GM06990 (cell line): ENCODE measurements at places on chromosomes 16 and 17.

GRCh38 chr17:38919316-38920078, 5.9 kb upstream of the LASP1NB start:
- DNase-seq, result no peak

DNA sequence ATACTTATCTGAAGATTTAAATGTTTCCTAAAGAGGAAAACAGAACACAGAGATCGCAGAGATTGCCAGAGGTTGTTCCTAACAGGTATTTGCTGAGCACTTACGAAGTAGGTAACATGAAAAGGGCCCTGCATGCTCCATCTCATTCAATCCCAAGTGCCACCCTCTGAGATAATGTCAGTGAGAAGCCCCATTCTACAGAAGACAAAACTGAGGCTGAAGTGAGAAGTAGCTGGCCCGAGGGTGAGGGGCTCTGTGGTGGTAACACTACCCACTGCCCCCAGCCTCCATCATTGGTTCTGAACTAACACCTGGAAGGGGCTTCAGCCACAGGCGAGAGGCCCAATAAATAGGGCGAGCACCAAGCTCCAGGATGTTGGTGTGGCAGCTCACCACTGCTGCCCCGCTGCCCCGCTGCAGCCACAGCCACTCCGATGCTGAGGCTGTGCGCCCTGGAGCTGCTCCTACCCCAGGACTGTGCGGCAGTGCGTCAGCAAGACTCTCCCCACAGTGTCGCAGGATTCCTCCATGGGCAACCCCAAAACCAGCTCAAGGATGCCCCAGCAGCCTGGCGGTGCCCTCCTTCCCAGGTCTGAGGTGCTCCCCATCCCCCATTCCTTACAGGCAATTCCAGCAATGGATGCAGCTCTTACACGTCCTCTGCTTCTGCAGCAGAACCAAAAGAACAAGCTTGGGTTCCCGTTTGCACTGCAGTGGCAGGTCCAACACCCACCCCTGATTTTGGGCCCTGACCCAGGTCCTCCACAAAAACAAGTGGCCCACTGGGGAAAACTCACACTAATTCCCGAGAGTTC, 10.3 kb downstream of the FLCN start:
- no peak for DNase-seq

- no peak for DNase-seq
Observed at GRCh38 chr17:82782657-82783207, 30.9 kb downstream of the TBCD start.

DNA sequence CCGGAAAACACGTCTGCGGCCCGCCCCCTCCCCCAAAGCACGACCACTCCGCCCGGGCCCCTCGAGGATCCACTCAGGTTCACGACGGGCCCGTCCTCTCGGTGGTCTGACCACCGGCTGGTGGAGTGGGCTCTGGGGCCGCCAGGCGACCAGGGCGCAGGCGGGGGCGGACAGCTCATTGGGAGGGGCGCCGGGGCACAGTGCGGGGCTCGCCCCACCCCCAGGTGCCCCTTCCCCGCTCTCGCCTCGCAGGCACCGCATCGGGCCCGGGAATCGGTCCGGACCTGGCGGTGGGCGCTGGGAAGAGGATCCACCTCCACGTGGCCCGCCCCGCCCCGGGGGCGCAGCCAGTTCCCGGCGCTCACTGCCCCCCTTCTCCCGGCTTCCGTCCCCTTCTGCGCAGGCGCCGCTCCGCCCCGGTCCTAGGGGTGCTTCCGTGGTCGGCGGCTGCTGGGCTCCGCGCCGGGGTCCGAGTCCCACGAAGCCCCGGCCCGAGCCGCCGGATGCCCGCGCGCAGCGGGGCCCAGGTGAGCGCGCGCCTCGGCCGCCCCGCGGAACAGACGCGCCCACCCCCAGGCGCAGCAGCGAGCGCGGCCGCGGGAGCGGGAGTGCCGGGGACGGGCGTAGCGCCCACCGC, at the start of gene MPG:
Gene MPG (plus strand): TSS at position 419 of the 637 bp plus-strand sequence. CDS start 85 bp downstream, at position 504.
- peak; percentile 87 for DNase-seq

DNA sequence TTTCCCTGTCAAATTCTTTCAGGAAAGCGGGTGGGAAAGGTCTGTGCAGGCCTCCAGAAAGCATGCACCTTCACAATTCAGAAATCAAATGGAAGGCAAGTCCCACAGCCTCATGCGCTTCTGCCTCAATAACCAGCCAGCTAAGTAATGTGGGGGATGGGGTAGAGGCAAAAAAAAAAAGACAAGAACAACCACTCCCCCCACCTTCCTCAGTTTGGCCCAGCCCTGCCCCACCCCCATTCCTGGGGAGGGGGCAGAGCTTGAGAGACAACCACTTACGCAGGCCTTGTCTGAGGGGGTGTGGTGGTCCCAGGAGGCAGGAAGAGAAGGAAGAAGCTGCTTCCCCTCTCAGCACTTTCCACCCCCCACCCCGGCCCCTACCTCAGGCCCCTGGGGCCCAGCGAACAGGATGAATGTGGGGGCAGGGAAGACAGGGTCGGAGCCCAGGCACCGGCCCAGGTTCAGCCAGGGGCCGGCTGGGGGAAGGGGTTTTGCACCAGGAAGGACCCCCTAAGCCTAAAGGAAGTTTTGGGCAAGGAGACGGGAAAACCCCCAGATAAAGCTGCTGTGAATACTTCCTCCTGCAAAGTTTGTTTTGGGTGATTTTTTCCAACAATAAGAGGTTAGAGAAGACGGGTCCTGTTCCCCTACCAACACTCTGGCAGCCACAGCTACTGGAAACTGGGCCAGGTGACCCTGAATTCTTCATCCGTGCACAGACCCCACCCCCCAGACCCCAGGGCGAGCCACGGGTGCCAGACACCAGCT, 1.2 kb downstream of the JUP start:
- no peak for DNase-seq

GRCh38 chr16:24073321-24073720, 182.8 kb upstream of the CACNG3 start:
- no peak for DNase-seq

DNA sequence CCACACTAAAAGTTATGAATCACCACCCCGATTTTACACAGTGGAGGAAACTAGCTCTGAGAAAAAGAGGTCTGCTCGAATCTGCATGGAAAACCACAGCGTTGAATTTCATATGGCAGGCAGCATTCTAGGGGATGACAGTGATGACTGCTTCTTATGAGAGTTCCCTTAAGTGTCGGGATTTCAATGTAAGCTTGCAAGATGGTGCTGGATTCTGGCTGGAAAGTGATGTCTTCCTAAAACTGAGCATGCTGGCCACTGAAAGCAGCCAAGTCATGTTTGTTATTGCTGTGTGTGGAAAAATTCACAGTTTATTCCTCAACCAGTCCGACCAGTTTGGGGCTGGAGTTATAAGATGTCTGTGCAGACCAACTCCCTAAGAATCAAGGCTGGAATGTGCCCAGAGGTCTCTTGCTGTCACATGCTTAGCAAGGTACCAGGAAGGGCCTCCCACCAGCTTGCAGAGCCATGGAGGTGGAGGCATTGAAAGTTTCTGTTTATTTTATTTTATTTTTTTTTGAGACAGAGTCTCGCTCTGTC, 37.2 kb upstream of the GAN start:
- no peak for DNase-seq

- DNase-seq, result no peak
Observed at GRCh38 chr17:8986295-8986694, 20.8 kb upstream of the PIK3R5 start.

GRCh38 chr16:78884204-78884603, 716.3 kb downstream of the MAF start:
- DNase-seq, result no peak

DNA sequence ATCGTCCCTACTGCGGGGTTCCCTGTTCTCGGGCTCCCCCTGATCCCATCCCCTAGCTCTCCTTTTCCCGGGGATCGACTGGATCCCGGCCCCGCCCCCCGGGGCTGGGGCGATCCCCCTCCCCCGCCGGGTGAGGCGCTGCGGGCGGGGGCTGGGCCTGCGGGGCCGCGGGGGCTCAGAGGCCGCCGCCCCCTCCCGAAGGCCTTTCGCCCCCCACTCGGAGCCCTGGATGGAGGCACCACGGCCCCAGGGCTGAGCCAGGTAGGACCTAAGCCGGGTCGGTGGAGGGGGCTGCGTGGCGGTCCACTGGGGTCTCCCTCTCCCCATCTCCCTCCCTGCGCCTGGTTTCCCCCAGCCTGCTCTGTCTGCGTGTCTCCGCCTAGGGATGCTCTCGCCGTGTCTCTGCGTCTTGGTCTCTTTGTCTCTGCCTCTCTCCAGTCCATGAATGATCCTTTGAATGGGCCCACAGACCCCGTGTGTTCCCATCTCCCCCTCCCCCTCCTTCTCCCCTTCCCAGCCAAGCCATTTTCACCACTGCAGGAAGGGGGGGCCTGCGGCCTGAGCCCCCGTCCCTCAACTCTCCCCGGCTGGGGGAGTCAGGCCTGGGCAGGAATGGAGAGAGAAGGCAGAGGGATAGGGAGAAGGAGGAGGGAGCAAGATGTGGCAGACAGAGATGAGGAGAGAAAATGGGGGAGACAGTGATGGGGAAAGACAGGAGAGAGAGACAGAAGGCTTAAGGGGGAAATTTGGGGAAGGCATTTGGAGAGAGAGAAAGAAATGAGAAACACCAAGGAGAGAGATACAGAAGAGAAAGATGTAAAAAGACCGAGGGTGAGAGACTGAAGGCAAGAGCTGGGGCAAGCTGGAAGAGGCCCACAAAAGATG, 1.7 kb upstream of the TMEM256 start:
- no peak for DNase-seq

- no peak for DNase-seq
Observed at GRCh38 chr17:10233161-10233560, 34.8 kb upstream of the GAS7 start.

GRCh38 chr16:82160226-82160625, 9.8 kb downstream of the MPHOSPH6 start:
- DNase-seq, result no peak

GRCh38 chr16:73025151-73025855, 22.6 kb downstream of the ZFHX3 start:
- DNase-seq, result no peak

DNA sequence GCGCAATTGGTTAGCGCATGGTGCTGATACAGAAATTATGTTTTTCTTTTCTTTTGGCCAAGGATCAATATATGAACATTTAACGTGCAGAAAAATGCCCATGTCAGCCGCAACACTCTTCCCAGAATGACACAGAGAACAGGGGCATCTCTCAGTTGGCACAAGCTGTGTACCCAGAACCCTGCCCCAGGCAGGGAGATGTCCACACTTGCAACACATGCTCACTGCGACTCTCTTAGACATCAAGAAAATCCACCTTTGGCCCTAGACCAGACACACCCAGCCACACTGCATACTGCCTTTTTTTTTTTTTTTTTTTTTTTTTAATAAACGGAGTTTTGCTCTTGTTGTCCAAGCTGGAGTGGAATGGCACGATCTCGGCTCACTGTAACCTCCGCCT, 17.0 kb downstream of the PITPNA start:
- no peak for DNase-seq

- no peak for DNase-seq
Observed at GRCh38 chr16:72066747-72067146, 3.7 kb downstream of the HPR start.

GRCh38 chr16:22386976-22387375, 12.6 kb upstream of the CDR2 start:
- no peak for DNase-seq

DNA sequence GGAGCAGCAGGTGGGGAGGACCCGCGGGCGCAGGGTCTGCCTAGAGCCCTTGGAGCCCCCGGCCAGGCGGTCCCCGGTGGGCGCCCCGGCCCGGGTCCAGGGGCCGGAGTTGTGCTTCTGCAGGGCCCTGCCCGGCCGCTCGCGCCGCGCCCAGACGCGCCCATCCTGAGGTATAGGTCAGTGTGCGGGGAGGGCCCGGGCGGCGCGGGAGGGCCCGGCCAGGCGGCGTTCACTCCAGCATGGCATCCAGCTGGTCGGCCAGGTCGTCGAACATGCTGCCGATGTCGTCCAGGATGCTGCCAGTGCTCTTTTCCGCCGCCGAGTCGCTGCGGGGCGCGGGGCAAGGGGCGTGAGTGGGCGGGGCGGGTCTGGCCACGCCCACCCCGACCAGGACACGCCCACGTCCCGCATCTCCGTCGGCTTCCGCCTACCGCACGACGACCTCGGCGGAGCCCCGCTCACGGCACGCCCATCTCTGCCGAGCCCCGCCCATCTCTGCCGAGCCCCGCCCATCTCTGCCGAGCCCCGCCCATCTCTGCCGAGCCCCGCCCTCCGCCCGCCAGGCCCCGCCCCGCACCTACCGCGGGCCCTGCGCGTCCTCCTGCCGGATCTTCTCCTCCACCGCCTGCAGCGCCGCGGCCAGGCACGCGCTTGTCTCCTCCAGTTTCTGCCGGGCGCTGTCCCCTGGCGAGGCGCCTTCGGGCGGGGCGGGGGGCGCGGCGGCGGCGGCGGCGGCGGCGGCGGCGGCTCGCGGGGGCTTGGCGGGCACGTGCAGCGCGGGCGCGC, 17.9 kb downstream of the CASKIN1 start:
- no peak for DNase-seq

DNA sequence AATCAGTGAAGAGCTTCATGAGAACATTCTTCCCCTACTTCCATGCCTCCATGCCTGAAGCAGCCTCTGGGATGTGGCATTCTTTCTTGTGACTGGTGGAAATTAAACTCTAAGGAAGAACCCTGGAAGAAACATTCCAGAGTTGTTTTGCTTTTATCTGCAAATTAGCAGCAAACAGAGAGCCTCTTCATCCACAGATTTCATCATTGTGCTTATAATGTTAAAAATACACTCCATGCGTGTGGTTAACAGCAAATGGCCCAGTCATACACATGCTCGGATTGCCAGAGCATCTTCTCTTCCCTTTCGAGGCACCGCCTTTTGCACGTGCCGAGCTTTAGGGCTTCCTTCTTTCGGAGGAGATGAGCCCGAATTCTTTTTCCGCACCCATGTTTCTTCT, 411.3 kb downstream of the SNX29 start:
- no peak for DNase-seq

GRCh38 chr17:72569148-72569946, 448.5 kb downstream of the SOX9 start:
- DNase-seq, result no peak

DNA sequence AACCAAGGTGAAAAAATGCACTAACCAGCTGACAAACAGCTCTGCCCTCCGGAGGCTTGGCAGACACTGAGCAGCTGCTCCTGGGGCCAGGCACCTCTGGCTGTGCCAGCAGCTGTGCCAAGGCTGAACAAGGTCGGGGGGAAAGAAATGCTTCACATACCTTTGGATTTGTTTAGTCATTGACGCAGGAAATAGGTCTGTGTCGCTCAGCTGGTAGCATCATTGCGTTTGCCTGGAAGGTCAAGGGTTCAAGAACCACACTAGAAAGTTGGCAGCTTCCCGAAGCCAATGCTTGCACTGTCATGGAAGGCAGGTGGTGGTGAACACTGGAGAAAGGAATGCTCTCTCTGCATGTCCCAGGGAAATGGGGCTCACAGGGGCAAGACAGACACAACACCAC, 63.5 kb downstream of the PCTP start:
- no peak for DNase-seq

GRCh38 chr16:24822542-24822941, 23.2 kb upstream of the SLC5A11 start:
- DNase-seq, result no peak

GRCh38 chr16:48535831-48536613, 74.0 kb downstream of the N4BP1 start:
- peak; percentile 78 for DNase-seq

DNA sequence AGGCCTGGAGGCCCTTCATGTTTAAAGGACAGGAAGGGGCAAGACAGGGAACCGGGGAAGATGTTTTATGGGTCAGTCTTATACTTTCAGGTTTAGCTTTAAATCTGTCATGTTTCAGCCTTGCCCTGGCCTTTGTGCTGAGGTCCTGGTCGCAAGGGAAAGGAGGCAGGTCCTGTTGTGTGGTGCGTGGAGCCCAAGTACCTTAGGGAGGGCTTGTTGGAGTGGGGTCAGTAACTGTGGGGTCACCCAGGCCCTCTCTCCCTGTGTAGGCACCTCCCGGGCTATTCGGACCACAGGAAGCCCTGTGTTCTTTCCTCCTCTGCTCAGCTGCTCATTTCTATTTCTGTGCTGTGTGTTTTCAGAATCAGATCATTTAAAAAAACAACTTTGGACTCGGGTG, 42.7 kb downstream of the MPRIP start:
- DNase-seq, result no peak
